Daoy (cell line): ENCODE measurements at places on chromosomes 6 and 20. TPM values are rescaled to one million over a fixed set of nuclear protein-coding genes. Genes with fewer than 3 reads are reported as not detected.

The FAM209B gene
- total RNA-seq, result not detected in 2 replicates

The PLEKHG1 gene
- 2.8 and 6.1 TPM in 2 replicates for total RNA-seq

The BPIFA1 gene
- not detected in 2 replicates for total RNA-seq

The CLPSL2 gene
- total RNA-seq, result not detected in 2 replicates

The TDP2 gene
- total RNA-seq, result 25.3 and 30.1 TPM in 2 replicates

The OR2H2 gene
- not detected in 2 replicates for total RNA-seq

The CST1 gene
- not detected in 2 replicates for total RNA-seq

The BMP2 gene
- total RNA-seq, result 1.8 and 2.5 TPM in 2 replicates

The HRH3 gene
- not detected in 2 replicates for total RNA-seq

The PPARD gene
- 2.9 and 5.6 TPM in 2 replicates for total RNA-seq

The PLA2G7 gene
- total RNA-seq, result not detected in 2 replicates

The SYNGAP1 gene
- 1.1 and 3.7 TPM in 2 replicates for total RNA-seq

The ARMC12 gene
- total RNA-seq, result 0.51 TPM in 1 of 2 replicates, not detected in the other

The NMBR gene
- not detected in 2 replicates for total RNA-seq

The SOBP gene
- total RNA-seq, result 1.8 and 2.1 TPM in 2 replicates

The DEFB124 gene
- not detected in 2 replicates for total RNA-seq

The FAM83D gene
- total RNA-seq, result 73.0 and 84.1 TPM in 2 replicates

The SEC23B gene
- total RNA-seq, result 56.3 and 60.6 TPM in 2 replicates

The HS3ST5 gene
- not detected in 2 replicates for total RNA-seq

The SIRPG gene
- not detected in 2 replicates for total RNA-seq

The CRISP3 gene
- not detected in 2 replicates for total RNA-seq

The VGLL2 gene
- not detected in 2 replicates for total RNA-seq

The TUBB2B gene
- 104 TPM in 2 replicates for total RNA-seq

The DSP gene
- 62.7 and 67.4 TPM in 2 replicates for total RNA-seq

The LPIN3 gene
- total RNA-seq, result 0.06 TPM in 1 of 2 replicates, not detected in the other

The SLC17A3 gene
- total RNA-seq, result not detected in 2 replicates

The NCOA6 gene
- total RNA-seq, result 2.2 and 7.8 TPM in 2 replicates

The SIRPB2 gene
- total RNA-seq, result not detected in 2 replicates

The ATP5F1E gene
- 26.1 and 44.4 TPM in 2 replicates for total RNA-seq

The LY6G6F gene
- not detected in 2 replicates for total RNA-seq

The RAET1G gene
- 0.27 and 0.86 TPM in 2 replicates for total RNA-seq

The ZNF337 gene
- 4.1 and 8.9 TPM in 2 replicates for total RNA-seq

The TMEM242 gene
- 10.5 and 15.8 TPM in 2 replicates for total RNA-seq

The DSN1 gene
- total RNA-seq, result 37.7 and 51.7 TPM in 2 replicates

The LY6G6D gene
- total RNA-seq, result not detected in 2 replicates

The CFB gene
- total RNA-seq, result 0.18 and 0.86 TPM in 2 replicates

The KCNQ5 gene
- total RNA-seq, result 4.4 and 5.1 TPM in 2 replicates

The DPPA5 gene
- total RNA-seq, result not detected in 2 replicates

The GABRR1 gene
- not detected in 2 replicates for total RNA-seq

The C6orf132 gene
- total RNA-seq, result not detected in 2 replicates

The CCN6 gene
- not detected in 2 replicates for total RNA-seq

The SPTLC3 gene
- 2.1 and 10.0 TPM in 2 replicates for total RNA-seq

The GNMT gene
- total RNA-seq, result 1.5 TPM in 1 of 2 replicates, not detected in the other

The GLYATL3 gene
- total RNA-seq, result not detected in 2 replicates

The PPP1R16B gene
- total RNA-seq, result under 0.01 TPM in 1 of 2 replicates, not detected in the other

The GJA10 gene
- total RNA-seq, result not detected in 2 replicates

The TRIM31 gene
- 0.11 TPM in 1 of 2 replicates, not detected in the other for total RNA-seq

The WFDC12 gene
- total RNA-seq, result not detected in 2 replicates

The IFNGR1 gene
- total RNA-seq, result 31.1 and 35.1 TPM in 2 replicates

The TSPO2 gene
- total RNA-seq, result not detected in 2 replicates

The ANKEF1 gene
- total RNA-seq, result 5.2 and 6.6 TPM in 2 replicates

The BANF2 gene
- total RNA-seq, result not detected in 2 replicates

The GPLD1 gene
- 0.33 and 2.5 TPM in 2 replicates for total RNA-seq

The KIFC1 gene
- total RNA-seq, result 122 and 148 TPM in 2 replicates

The NKAIN4 gene
- 10.6 and 12.9 TPM in 2 replicates for total RNA-seq

The UST gene
- total RNA-seq, result 12.1 and 13.6 TPM in 2 replicates

The DST gene
- 77.6 and 106 TPM in 2 replicates for total RNA-seq

The FAM83C gene
- not detected in 2 replicates for total RNA-seq
